ENCODE measurements at places on chromosomes 7 and 10.

DNA sequence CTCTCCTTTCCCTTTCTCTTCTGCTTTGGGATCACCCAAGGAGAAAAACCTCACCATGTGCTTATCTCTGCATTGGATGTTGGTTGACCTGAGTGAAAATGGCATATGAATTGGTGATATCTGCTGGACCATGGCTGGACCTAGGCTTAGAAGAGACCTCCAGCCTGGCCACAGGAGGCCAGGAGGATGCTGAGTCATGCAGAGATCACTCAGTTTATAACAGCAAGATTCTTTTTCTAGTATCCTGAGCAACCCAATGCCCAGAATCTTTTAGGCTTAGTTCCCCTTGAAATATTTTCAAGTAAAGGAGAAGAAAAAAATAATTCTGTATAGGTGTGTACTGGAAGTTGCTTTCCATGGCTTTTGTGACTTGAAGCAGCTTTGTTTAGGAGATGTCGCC lies 236.3 kb downstream of the KLF6 start:
- no peak for DNase-seq

DNA sequence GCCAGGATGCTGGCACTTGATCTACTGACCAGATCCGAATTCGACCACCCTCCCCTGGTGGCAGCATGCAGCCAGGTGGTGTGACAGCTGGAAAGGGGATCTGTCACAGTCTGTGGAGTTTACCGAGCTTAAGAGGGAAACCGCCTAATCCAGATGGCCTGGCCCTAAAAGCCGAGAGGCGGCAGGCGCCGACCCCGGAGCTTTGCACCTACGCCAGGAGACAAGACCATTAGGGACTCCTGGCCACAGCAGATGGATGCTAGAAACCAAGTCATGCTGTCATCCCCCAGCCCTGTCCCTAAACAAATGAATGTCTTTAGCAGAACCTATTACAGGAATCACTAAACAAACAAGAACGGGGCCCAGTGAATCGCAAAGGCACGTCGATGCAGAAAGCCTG lies 27.7 kb downstream of the RCC1L start:
- no peak for DNase-seq

DNA sequence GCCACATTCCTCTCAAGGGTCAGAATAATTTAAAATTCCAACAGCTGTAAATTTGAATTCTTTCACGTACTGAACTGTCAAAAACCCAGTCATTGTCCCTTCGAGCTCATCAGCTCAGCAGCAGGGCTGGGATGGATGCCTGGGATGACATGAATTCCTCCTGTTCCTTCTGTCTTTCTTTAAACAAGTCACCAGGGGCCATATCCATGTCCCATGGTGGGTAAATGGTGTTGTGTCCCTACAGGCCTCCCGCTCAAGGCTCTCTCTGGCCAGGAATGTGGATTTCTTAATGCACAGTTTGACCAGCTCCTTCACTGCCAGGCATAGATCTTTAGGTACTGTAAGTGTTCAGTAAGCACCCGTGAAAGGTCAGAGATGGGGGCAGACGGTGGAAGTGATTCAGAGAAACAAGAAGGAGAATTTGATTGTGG lies 13.8 kb upstream of the TECPR1 start:
- DNase-seq = no peak

GRCh38 chr10:24898501-24898900 lies 53.9 kb downstream of the PRTFDC1 start:
- DNase-seq = no peak

DNA sequence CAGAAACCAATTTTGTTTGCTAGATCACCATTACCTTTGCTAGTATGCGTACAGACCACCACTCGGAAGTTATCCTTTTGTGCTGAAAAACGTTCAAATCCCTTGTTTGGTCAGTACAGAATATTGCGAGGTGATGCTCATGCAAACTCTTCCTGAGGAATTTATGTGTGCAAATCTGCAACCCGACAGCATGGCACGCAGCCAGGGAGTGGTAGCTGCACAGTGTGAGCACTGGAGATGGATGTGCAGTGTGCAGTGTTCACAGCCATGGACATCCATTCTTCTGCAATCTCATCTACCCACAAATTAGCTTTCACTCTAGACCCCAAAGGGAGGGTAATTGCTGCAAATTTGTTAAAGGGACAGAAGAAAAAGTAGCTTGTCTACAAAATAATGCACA lies 72.2 kb downstream of the CACUL1 start:
- no peak for DNase-seq

DNA sequence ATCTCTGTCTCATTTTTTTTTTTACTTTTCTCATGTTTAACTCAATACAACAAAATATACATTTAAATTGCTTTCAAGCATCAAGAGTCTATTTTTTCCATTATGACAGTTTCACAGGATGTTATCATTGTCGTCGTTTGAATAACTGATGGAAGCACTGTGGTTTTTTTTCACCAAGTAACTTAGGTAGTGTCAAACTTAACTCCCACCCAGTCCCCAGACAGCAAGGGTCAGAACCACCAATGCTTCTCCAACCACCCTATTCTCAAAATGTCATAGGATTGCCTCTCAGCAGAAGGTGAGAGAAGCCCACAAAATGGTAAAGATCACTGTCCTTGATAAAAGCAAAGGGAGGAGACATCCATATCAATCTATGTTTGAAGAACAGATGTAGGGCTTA lies 339.4 kb downstream of the SFMBT2 start:
- no peak for DNase-seq

GRCh38 chr7:117090791-117091190 lies 137.5 kb downstream of the ST7 start:
- DNase-seq = peak; percentile 45

DNA sequence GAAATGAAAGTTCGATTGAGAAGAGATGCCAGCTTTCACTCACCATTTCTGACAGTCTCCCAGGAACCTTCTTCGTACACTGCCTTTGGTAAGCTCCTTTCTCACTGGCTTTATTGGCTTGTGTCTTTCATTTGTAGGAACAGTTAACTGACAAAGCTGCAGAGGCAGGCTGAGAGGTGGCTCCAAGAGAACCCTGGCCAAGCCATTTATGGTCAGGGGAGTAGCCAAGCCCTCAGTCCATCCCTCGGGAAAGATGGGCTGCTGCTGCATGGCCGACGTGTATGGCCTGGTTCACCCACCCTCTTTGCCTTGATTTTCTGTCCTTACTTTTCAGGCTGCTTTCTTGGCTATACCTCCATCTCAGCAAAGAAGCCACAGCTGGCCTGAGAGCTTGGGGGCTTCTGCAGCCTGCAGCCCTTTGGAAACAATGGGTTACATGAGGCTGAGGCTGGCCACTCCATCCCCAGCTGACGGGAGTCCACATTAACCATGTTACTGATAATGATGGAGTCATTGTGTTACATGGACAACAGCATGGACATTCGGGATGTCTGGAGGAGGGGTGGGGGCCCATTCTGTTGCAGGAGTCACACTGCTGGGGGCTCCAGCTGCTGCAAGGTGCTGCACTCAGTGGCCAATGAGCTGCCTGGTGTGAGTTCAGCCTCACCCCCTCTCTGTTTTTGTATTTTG lies at the start of gene OPALIN:
Gene OPALIN (minus strand): TSS at position 152 of the 690 bp plus-strand sequence. CDS start 106 bp downstream, at position 46.
- DNase-seq = no peak

DNA sequence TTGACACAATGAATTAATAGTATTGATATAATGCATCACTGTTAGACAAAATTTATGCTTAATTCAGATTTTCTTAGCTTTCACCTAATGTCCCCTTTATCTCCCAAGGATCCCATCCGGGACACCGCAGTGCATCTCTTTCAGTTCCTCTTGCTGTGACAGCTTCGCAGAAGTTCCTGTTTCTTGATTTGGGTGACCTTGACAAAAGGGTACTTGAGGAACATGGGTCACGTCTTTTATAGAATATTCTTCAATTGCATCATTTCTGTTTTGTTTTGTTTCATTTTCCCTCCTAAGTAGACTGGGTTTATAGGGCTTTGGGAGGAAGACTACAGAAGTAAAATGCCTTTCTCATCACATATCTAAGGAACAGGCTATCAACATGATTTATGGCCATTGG lies 453.2 kb downstream of the DPP6 start:
- no peak for DNase-seq

- DNase-seq = no peak
Observed at GRCh38 chr7:50396856-50397255, 53.3 kb downstream of the FIGNL1 start.

DNA sequence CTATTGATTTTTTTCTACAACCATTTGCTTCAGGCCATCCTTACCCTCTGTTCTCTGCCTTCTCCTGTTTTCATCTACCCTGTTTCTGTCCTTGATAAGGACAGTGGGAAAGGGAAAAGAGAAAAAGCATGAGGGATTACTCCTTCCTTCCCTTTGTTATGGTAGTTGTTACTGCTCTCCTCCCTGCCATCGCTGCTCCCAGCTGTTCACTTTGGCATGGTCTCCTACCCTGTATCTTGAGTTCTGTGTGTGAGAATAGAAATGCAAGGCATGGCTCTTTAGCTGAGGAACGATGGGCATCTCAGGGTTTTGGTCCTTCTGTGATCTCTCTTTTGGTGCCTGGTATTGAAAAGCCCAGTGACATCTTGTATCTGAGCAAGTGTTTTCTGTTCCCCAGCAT lies 6.4 kb downstream of the CCSER2 start:
- no peak for DNase-seq

DNA sequence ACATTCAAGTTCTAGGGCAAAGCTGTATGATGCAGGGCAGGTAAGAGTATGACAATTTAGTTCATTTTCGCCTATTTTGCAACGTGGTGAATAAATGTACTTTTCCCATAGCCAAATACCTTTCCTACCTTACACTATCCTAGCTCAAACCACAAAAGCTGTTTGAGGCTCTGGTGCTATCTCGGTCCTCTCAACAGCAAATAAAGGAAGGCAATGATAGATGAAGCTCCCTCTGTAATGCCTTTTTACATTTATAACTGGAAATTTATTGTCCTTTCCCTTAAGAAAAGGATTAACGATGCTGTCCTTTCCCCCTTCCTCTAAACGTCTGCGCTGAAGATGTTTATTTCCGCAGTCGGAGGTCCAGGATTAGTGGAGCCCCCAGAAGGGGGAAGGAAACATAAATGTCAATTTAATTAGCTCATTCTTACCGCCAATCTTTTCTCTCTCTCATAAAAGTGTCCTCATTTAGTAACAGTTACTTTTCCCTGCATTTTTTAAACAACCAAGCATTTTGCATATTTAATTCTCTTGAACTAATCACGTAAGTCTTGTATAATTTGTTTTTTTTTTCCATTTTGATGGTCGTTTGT lies 114.6 kb downstream of the PIP4K2A start:
- DNase-seq = no peak

- peak; percentile 59 for DNase-seq
Observed at GRCh38 chr10:30999070-30999712, 32.5 kb downstream of the ZNF438 start.

- DNase-seq = peak; percentile 90
Observed at GRCh38 chr10:119517235-119518141, 25.0 kb downstream of the RGS10 start.

GRCh38 chr7:69761290-69761922 lies 163.1 kb downstream of the AUTS2 start:
- DNase-seq = no peak

DNA sequence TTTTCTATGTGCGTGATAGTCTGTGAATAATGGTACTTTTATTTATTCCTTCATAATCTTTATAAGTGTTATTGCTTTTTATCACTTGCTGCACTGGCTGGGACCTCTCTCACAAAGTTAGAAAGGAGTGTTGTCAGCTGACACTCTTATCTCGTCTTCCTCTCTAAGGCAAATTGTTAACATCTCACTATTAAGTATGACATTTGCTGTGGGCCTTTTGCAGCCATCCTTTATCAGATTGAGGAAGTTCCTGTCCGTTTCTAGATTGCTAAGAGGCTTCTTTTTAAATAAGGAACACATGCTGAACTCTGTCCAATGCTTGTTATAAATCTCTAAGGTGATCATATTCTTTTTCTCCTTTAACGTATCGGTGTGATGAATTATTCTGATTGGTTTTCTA lies 27.4 kb upstream of the DIP2C start:
- DNase-seq = peak; percentile 69

DNA sequence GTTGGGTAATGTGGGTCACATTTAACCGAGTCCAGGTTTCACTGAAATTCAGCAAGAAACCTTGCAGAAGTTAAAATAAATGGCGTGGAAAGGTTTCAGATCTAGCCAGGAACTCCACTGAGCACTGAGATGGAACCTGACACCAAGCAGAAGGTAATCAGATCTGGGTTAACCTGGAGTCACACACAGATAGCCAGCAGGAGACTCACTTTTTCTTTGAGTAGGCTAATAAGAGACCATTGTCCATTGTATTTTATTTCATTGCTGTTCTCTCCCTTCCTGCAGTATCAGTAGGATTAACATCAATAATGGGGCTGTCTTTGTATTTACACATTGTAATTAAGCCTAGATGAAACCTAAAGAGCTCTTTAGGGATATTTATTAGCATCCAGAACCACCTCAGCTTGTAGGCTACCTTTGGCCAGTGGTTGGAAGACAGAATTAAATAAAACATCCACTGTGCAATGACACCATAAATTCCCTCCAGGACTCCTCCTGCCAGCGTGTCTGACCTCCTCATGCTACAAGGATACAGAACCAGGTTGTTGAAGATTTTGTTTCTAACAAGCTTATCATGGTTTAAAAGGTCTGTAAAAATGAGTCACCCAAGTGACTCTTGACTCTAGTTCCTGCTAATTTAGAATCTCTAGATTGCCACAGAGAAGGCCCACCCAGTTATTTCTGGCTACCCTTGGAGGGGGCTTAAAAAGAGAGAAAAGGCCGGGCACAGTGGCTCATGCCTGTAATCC lies 151.1 kb downstream of the SORCS1 start:
- no peak for DNase-seq

- no peak for DNase-seq
Observed at GRCh38 chr7:3537210-3537875, 236.3 kb downstream of the SDK1 start.

DNA sequence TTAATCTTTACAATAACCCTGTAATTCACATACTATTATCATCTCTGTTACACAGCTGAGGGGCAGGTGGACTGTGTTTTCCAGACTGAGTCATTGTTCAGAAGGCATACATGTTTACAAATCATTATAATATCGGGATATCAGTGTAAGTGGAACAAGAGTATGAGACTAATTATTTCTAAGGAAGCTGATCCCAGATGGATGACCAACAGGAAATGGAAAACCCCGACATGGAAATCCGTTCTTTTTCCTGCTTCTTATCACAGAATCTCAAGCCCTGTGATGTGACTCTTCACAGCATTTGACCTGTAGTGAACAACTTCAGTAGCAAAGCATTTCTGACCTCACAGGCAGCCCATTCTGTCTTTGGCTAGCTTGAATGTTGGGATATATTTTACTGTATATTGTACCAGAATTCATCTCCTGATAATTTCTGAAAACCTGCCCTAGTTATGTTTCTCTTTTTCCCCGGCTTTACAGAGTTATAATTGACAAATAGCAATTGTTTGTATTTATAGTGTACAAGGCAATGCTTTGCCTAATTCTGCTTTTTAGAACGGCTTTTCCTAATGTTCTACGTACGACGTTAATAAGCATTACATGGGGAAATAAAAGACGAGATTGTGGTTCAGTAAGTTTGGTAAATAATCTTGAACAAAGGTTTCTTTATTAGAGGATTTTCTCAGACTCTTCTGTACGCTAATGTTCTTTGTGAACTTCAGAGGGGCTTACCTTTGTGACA lies 78.6 kb upstream of the SYPL1 start:
- DNase-seq = no peak

GRCh38 chr10:131673396-131673795 lies 227.4 kb upstream of the PPP2R2D start:
- no peak for DNase-seq

GRCh38 chr7:157874870-157875229 lies 538.0 kb downstream of the DNAJB6 start:
- DNase-seq = no peak

- DNase-seq = no peak
Observed at GRCh38 chr10:130013335-130014262, 49.5 kb upstream of the EBF3 start.

All from hematopoietic multipotent progenitor cell treated with erythropoietin and hydrocortisone succinate and interleukin-3 and kit ligand, for 4 days (in vitro differentiated cells).